ENCODE measurements at places on chromosomes 12 and 14.

DNA sequence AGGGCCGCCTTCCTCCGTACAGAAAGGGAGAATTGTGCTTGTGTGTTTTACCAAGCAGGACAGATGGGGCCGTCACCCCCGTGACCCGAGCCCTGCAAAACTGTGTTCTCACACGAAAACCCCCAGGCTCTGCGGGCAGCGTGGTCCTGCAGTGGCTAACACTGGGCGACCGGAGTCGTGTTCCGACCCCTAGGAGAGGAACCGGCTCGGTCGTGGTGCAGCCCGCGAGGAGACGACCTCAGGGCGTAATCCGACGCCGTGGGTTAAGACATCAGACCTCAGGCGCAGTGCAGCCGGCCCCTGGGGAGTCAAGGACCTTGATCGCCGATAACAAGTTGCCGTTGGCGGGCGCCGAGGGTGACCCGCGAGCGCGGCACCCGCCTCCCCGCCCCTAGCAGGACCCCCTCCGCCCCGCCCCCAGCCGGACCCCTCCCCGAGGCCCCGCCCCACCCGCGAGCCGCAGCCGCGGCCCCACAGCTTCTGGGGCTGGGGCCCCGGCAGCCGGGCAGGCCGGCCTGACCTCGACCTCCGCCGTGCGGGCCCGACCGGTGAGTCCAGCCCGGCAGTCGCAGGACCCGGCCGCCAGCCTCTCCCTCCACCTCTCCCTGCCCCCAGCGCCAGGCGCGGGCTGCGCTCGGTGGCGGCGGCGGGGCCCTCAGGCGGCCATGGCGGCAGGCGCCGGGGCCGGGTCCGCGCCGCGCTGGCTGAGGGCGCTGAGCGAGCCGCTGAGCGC lies at the start of gene CHPT1:
TSS of gene CHPT1 (plus strand) at position 444 of the 733 bp plus-strand sequence. CDS start at position 666, 222 bp downstream.
- DNase-seq: peak; percentile 44

- DNase-seq: no peak
Observed at GRCh38 chr12:26554332-26554731, 278.7 kb downstream of the ITPR2 start.

GRCh38 chr12:77943466-77943865 lies 112.8 kb downstream of the NAV3 start:
- DNase-seq: peak; percentile 36

DNA sequence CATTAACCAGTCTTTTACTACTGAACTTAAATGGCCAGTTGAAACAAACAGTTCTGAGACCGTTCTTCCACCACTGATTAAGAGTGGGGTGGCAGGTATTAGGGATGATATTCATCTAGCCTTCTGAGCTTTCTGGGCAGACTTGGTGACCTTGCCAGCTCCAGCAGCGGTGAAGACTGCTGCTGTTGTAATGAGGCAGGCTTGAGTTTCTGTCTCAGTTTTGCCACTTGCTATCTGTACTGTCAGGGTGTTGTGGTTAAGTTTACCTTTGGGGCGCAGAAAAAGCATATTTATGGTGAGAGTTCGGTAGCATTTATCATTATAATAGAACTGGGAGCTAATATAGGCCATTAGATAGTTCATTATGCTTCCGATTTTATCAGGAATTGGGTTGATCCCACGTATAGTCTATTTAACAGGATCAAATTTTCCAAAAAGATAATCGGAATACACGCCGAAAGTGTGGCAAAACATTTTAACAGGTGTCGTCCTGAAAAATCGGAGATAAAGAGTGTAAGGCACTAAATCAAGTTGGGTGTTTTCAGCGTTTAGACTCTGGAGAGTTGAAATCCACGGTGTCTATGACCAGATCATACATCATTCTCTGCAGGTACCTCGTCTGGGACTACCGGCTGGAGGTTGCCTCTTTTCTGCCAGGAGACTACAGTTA lies 688 bp upstream of the NECAP1 start:
- DNase-seq: peak; percentile 10

DNA sequence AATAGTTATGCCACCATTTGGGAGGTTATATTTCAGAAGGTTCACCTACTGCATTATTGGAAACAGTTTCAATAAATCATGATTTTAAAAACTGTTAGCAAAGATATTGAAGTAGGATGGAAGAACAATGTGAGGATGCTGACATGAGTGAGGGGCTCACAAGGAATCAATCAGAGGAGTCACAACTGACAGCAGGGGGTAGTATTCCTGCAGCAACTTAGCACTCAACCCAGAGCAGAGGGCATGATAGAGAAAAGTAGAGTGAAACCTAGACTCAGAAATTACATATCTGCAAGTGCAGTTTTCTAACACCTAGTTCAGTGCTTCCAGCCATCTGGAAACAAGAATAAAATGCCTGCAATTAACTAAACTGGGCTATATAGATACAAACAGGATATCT lies 772.5 kb upstream of the USP15 start:
- DNase-seq: no peak

DNA sequence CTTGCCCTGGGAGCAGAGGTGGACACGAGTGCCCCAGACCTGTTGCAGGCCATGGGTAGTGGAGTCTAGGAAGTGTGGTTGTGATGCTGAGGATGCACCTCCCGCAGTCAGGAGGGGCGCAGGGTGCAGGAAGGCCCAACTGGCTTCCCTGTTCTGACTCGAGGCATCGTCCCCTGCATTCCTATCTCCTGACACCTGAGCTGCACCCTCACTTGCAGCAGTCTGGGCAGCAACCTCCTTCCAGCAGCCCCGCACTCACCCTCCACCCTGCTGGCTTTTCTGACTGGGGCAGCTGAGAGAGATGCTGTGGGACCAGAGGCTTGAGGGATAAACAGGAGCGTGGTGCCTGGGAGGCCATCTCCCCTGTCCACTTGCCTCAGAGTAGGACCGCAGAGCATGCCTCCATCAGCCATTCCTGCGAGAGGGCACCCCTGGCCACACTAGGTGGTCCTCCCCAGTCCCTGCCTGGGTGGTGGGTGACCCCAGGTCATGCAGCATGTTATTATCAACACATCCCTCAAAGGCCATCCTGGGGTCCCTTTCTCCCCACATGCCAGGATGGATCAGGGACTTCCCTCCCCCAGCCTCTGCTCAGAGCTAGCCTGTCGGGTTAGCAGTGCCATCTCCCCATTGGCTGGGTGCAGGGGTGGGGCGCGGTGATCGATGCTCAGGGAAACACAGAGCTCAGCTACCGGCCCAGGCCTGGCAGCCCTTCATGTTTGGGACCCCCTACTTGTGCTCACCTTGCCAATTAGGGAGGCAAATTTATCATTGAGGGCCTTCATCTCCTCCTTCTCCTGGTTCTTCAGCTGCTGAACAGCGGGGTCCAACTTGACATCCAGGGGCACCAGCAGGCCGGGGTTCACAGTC lies 719 bp downstream of the KRT80 start:
- peak; percentile 70 for DNase-seq

- DNase-seq: peak; percentile 98
Observed at GRCh38 chr14:55556929-55557623, 22.9 kb upstream of the KTN1 start.

GRCh38 chr12:63937378-63938316 lies 93.1 kb downstream of the SRGAP1 start:
- no peak for DNase-seq

DNA sequence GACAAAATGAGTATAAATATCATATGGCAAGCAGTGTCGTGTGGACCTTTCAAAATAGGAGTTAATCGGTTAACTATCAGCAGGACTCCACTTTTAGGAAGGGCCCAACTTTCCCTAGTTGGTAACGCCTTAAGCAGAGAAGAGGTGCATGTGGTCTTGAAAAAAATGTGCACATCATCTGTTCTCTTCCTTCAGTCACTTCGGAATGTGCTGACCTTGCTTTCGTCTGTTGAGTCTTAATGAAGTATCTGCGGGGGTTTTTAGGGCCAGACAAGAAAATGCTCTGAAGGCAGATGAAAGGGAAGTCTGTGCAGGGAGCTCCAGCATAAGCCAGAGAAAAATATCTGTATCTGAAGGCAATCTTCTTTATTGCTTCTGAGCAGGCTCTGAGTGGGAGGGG lies 185.2 kb downstream of the AEBP2 start:
- DNase-seq: no peak

- no peak for DNase-seq
Observed at GRCh38 chr12:31991146-31991545, 31.9 kb downstream of the RESF1 start.

GRCh38 chr12:56591126-56591525 lies 39.0 kb downstream of the BAZ2A start:
- DNase-seq: no peak

DNA sequence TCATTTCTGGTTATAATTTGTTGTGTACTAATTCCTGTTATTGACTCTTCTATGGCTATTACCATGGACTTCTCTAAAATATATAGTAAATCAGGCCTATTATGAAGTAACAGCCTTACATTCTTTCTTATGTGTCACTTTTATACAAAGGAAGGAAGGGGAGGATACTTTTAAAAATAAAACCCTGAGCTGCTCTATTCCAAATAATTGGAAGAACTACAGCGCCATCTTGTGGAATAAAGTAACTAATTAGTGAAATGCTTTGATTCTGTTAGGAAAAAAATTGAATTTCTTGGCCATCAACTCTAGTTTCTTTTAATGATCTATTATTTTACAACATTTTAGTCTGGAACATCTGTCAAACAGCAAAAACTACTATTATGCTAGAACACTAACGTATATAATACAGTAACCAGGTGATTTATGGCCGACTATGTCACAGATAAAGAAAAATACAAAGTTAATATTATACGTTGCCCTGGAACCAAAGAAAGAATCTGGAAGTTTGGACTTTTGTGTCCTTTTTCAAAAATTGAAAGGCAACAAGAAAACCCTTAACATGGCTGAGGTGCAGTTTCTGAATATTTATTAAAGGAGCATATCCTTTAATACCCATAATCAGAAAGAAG lies 55.0 kb upstream of the NELL2 start:
- DNase-seq: peak; percentile 40

DNA sequence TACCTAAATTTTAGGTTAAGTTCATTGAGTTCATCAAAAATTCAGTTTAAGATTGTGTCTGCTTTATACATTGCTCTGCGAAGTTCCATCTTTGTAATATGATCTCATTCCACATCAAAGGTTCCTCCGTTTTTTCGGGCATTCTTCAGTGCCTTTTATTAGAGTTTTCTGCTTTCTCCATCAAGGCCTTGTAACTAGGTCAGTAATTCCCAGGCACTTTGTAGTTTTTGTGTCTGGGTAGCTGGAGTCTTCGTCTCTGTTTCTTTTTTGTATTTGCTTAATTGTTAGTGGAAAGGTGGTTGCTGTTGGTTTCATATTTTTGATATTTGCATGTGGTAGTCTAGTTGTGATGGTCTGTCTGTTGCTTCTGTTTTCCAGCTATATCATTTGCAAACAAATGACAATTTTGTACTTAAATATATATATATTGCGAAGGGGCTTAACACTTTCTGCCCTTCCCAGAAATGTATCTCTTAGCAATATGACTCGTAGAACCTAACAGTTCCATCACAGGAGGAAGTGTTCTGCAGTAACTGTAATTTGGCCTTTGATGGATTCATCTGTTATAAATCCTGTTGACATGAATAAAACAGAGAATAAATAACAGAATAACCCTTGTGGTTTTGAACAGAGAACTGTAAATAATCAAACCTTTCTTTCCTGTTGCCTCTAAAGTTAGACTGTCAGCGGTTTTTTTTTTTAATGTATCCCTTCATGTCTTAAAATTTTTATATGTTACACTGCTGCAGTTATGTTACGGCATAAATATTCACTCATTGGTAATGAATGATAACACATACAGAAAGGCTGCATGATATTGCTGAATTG lies 88.4 kb upstream of the DYNC1H1 start:
- DNase-seq: no peak

DNA sequence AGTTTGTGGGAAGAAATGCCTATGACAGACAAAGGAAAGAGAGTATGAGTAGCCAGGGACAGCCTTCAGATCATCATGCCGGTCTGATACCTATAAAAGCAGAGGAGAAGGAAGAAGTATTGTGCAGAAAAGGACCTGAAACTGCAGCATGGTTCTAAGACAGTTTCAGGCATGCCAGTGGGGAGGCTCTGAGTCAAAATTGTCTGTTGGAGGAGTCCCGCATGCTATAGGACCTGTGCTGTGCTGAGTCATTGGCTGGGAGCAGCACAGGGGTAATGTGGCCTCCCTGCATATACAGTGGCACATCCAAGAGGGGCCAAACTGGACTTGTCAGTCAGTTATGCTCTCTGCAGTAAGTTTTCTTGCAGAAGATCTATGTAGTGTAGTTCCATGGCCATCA lies 40.7 kb downstream of the NEUROD4 start:
- DNase-seq: no peak

Data from Caki2 (cell line).